ENCODE measurements at places on chromosomes 7 and 10.

DNA sequence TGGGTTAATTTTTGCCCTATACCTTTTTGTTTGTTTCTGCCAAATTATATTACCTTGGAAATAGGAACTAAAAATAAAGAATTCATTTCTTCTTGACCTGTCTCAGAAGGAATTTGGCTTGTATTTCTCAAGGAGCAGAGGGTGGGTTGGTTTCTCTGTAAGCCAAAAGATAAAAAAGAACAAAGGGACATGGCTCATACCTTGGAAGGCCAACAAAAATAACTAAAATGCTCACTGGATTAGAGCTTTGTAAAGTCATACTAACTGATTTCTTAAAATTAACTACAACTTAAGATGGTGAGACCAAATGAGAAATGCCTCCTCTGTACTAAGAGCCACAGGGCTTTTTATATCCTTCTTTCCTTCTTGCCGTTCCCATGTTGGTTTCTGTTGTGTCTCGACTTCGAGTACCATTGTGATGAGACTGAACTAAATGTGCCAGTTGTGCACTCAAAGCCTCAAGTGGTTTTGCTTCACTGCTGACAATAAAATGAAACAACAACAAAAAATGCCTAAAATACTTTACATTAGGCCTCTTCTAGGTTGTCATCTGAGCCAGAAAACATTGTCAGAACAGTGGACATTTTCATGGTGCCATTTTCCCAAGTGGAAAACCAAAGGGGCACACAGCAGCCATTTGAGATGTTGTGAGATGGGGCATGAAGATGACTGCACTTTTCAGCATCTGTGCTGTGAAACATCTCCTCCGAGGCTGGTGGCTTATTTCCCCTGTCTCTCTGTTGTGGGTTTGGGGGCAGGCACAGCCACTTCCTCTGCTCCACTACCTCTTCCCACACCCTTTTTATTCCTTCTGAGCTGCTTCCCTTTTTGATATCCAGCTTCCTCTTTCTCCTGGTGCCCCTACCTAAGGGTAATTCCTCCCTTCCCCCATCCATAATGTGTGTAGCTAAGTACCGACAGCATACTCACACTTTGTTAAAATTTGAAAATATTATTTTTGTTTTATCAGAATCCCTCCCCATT is 51.8 kb upstream of the AGR3 start:
- DNase-seq = no peak

DNA sequence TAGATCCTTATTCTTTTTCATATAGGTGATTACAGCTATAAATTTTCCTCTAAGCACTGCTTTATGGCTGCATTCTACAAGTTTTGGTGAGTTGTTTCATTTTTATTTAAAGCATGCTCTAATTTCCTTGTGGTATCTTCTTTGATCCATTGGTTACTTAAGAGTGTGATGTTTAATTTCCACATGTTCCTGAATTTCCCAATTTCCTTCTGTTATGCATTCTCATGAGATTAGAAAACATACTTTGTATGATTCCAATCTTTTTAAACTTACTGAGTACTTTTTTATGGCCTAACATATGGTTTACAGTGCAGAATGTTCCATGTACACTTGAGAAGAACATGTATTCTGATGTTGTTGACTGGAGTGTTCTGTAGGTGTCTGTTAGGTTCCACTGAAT is 53.4 kb downstream of the MYL10 start:
- no peak for DNase-seq

- DNase-seq = no peak
These were observed 2.2 kb upstream of the DNAAF5 start for GRCh38 chr7:724298-724697.

- DNase-seq = no peak
These were observed 28.6 kb upstream of the TNPO3 start for GRCh38 chr7:129083525-129083924.

- DNase-seq = no peak
These were observed 62.9 kb downstream of the CCSER2 start for GRCh38 chr10:84391326-84391725.

DNA sequence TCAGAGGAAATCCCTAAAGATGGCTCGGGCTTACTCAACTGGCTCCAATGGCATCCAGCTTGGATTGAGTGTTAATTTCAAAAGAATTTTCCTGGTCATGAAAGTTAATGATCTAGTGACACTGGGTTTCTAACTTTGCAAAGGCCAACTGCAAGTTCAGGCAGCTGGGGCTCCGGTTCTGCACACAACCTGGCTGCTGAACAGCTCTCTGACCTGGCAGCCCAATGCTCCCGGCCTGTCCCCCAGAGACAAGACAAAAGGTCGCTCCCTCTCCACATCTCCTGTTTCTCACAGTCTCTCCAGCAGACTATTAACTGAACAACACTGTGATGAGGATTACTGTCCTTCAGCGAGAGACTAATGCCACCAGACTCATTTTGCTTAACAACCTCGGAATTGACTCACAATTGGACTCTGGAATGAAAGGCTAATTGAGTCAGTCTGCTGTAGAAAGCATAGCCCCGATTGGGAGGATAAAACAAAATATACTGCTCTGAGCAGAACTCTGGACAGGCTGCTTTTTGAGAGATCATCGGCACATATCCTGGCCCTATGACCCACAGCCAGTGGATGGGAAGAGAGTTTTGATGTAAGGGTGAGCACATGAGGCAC is 174.5 kb downstream of the GFRA1 start:
- DNase-seq = no peak

- no peak for DNase-seq
These were observed 272.8 kb upstream of the ZNF32 start for GRCh38 chr10:43921478-43921877.

DNA sequence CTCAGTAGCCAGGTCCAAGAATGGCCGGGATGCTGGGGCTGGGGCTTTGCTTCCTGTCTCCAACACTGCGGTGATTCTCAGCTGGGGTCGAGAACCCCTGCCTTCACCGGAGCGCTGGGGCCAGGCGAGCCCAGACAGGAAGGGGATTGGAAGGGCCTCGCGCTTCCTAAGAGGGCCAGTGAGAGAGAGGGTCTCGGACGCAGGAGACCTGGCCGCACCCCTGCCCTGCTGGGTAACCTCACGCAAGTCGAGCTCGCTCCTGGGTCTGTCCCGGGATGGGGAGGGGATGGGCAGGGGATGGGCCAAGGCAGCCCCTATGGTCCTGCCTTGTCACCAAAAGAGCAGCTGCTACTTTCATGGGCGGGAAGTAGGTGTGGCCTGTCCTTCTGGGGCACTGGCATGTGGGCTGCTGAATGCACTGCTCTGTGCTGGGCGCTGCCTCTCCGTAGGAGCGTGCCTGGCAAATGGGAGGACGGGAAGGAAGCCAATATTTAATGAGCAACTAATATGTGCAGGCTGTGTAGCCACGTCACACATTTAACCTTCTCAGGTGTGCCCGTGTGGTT is 20.0 kb downstream of the KCNK18 start:
- DNase-seq = peak; percentile 15

DNA sequence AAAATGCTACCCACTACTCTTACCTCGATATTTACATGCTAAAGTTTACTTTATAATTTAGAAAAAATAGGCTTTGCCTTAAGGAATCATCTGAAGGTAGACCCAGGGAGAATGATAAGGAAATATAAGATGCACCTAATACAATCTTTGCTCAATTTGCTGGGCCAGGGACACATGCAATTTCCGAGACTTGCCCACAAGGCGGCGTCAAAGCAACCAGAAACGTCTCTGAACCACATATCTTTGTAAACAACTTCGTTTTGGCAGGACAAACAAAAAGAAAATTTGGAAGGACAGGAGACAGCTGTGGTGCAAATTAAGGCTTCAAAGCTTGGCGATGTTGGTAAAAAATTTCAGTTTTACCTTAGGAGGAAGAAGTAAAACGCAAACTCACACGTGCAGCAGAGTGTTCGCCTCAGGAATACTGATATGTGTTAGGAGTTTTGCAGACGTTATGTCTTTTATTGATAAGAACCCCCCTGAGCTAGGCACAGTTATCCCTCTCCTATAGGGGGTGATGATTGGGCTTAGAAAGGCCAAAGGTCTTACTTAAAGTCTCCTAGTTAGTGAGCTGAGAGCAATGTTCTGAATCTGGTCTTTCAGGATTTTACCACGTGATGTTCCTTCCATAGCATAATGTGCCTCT is 134.3 kb downstream of the PRKCQ start:
- DNase-seq = no peak

- DNase-seq = no peak
These were observed 9.5 kb downstream of the RNF32 start for GRCh38 chr7:156650042-156650441.

DNA sequence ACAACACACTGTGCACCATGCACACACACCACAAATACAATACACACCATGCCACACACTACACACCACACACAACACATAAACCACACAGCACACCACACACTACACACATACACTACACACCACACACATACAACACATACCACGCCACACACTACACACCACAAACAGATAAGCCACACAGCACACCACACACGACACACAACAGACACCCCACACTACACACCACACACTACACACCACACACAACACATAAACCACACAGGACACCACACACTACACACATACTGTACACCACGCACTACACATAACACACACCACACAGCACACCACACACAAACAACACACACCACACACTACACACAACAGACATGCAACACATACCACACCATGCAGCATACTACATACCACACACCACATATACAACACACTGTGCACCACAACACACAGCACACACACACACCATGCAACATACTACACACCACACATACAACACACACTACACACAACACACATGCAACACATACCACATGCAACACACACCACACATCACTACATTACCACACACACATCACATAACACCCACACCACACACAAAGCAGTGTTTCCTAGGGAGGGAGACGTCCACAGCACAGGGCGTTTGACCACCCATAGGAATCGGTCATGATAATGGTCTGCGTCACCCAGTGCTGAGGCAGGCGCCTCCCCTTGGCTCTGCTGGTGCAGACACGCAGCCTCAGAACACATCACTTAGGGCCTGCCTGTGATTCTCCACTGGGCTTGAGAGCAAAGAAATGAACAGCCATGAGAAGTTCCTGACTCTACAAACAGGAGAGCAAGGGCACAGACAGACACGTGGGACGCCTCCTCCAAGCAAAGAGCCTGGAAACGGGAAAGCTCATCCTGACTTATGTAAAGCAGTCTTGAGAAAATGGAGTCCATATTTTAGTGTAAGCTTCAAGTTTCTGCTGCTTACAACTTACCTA is 458.3 kb downstream of the PTPRN2 start:
- DNase-seq = no peak

DNA sequence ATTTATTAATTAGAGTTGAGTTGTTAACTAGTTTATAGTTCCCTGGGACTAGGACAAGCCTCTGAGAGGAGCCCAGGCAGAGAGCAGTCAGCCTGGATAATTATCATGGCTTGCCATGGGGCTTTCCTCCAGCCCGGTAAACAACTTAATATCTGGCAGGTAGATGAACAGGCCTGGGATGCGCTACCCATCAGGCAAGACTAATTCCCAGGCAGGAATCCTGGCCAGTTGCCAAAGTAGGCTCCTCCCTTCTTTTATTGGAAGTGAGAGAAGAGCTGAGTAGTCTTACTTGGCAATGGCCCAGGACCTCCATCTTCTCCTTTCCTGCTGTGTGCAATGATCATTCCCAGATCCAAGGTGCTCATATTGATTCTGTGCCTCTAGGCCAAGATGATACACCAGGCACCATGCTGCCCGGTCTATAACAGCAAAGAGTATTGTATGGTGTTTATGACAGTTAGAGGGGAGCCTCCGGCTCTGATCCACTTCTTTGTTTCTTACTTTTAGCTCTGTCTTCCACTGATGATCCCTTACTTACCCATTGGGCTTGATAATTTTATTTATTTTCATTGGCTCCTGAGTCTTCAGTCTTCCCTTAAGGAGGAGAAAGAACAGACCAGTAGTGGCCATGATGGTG is 408.7 kb downstream of the REEP3 start:
- peak; percentile 2 for DNase-seq

- no peak for DNase-seq
These were observed 396.5 kb upstream of the NPVF start for GRCh38 chr7:25624833-25625232.

DNA sequence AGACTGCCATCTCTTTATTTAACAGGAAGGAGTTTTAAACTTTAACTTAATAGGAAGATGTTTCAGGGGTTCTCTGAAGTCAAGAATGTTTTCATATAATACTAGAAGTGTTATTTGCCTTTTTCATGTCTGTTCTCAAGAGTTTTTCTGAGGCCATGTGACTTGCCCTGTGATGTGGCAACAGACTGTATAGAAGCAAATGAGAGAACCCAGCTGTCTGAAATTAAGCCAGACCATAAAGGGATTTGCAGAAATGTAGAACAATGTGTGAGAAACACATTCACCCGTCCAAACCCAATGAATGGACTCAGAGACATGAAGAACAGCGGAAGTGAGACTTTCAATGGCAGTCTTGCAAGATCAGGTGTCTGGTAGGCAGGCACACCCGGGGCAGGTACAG is 23.8 kb downstream of the MAPK8 start:
- no peak for DNase-seq

DNA sequence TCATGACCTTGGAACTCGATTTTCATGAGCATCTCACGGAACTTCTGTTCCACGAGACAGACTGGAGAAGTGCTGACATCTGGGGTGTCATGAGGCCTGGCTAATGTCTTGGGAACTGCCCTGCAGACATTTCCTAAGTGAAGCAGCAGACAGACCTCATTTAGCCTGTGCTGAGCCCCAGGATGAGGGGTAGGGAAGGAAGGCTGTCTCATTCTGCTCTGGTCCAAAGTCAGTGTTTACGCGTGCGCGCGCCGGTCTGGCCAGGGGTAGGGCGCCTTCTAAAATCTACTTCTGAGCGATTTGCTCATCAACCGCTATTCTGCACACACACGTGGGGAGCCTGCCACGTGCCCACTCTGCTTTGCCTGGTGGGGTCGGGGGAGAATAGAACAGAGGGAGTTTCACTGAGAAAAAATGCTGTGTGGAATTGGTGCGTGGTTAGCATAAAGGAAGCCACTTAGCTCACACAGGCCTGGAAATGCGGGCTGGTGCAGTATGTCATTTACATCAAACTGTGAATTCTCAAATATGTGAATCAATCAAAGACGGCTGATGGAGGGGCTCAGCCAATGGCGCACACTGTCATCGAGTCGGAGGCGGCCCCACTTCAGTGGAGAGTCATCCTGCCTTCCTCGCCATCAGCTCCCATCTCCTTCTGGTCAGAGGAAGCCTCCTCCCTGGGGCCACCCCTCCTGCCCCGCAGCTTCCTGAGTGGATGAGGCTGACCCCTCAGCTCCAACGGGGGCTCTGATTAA is 335.1 kb downstream of the ADARB2 start:
- DNase-seq = no peak

DNA sequence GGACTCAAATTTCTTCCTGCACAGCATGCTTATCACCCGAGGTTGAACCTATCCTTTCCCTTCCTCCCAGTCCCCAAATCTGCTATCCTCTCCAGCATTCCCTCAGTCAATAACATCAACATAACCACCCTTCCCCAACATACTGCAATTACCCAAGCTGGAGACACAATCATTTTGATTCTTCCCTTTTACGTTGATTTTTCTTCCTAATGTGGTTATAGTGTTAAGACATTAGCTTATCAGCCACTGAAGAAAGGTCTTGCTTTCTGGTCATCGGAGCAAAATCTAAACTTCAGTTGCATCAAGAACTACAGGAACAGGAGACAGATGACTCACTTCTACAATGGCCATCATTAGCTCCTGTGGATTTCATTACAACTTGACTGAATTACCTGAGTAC is 3.5 kb upstream of the HBP1 start:
- DNase-seq = no peak

- no peak for DNase-seq
These were observed 41.3 kb downstream of the EGFR start for GRCh38 chr7:55060085-55060484.

Measured in HFF-Myc (cell line).